Mucosa of descending colon (tissue), 3 donors: ENCODE measurements at places on chromosomes 13 and 19. TPM values are rescaled to one million over a fixed set of nuclear protein-coding genes. Genes with fewer than 3 reads are reported as not detected.

Gene DNM2
- 318 TPM for total RNA-seq

Gene KIR2DL1
- total RNA-seq: not detected

Gene ZNF415
- 14.0 TPM for total RNA-seq

Gene CHAMP1
- total RNA-seq: 16.1 TPM
